ENCODE measurements at places on chromosomes 7 and 10.

DNA sequence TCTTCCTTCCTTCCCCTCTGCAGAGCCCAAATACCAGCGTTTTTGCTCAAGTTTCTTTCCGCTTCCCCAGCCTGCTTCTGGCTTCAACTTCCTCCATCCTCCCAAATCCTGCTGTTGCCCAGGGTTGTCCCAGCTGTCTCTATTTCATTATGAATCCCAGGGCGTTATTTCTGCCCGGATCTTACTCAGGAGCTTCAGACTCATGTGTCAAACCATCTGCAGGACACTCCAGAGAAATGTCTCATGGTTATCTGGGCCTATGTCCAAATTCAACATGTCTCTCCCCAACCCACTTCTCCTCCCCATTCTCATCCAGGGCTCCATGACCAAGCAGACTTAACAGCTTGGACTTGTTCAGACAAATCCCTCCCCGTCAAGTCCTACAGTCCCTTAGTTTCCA lies 15.6 kb downstream of the ARHGAP22 start:
- no peak for DNase-seq

- no peak for DNase-seq
These were observed 28.9 kb upstream of the LMTK2 start for GRCh38 chr7:98077762-98078161.

DNA sequence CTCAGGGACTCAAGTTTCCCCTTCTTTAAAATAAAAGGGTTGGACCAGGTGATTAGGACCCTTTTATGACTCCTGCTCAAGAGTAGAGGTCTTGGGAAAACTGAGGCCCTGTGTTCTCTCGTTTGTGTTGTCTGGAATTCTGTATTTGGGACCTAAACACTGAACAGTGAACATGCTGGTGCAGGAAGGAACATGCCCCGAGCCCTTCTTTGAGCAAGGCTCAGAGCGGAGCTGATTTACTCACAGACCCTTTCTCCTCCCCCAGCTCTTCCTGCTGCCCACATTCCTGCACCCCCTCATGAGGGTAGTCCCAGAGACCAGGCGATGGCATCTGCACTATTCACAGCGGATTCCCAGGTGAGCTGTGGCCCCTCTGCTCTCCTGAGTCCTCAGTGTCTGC lies 14.2 kb downstream of the ZKSCAN1 start:
- DNase-seq, result no peak

DNA sequence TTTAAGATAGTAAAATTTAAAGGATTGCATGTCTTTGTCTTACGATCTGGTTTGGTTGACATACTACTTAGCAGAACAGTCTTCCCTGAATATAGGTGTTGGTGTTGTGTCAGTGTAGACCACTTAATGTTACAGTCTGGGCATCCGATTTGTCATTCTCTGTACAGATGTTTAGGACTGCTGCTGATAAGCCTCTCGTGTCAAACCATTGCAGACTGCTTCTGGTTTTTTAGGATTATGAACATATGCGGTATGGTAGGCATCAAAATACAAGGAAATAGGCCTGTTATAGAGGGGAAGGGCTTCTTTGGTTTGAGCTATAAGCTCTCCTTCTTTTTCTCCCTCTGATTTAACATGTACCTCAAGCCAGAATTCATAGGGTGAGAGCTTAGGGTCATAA lies 7.4 kb downstream of the CYP3A43 start:
- DNase-seq, result no peak

DNA sequence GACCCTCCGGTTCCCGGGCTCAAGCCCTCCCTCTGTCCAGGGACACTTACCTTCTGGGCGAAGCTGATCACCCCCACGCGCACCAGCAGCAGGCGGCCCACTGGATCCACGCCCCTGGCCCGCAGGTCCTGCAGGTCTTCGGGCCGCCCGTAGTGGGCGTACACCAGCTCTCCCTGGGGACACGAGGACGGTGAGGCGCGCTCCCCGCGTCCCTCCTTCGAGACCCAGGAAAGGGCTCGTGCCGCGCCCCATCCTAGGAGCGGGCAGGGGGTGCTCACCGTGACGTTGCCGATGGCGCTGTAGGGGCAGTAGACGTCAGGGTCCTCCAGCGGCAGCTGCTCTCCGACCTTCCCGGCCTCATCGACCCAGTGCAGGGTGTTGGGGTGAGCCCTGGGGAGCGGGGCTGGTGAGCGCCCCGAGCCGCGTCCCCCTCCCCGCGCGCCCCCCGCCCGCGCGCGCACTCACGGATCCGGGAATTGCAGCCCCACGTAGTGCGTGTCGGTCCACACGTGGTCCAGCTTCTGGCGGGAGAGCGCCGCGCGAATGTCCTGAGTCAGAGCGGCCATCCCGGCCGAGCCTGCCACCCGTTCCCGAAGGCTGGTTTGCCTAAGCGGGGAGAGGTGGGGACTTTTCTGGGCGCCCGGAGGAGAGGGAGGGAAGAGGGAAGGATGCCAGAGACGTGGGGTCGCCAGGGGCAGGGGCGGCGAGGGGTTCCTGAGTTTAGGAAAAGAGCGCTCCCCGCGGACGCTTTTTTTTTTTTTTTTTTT lies 8.2 kb downstream of the TFR2 start:
- DNase-seq, result no peak

All from CD8-positive, alpha-beta T cell (primary cell).